Lung (tissue), 17 donors: ENCODE measurements at places on chromosomes 12 and 14. TPM values are rescaled to one million over a fixed set of nuclear protein-coding genes. Genes with fewer than 3 reads are reported as not detected.

DNA sequence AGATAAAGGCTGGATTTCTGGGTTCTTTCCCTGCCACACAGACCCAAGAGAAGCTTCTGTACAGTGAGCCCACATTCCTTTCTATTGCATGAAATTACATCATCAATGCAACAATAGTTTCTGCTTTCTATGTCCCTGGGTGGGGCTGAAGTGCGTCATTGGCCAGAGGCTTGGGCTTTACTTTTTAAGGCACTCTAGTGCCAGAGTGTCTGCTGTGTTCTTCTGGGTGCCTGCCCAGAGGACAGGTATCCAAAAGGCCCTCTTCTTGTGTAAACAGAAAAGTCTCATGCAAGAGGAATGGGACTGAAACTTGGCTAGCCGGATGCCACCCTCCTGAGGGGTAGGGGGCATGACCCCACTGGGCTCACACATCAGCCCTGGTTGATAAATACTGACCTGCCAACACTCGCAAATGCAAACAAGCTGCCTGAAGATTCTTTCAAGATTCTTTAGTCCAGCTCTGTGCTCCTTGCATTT lies 5.9 kb downstream of the KRT86 start:
- peak; percentile 30 for DNase-seq

GRCh38 chr14:76654573-76655108 lies 106.6 kb upstream of the VASH1 start:
- DNase-seq = peak; percentile 37

DNA sequence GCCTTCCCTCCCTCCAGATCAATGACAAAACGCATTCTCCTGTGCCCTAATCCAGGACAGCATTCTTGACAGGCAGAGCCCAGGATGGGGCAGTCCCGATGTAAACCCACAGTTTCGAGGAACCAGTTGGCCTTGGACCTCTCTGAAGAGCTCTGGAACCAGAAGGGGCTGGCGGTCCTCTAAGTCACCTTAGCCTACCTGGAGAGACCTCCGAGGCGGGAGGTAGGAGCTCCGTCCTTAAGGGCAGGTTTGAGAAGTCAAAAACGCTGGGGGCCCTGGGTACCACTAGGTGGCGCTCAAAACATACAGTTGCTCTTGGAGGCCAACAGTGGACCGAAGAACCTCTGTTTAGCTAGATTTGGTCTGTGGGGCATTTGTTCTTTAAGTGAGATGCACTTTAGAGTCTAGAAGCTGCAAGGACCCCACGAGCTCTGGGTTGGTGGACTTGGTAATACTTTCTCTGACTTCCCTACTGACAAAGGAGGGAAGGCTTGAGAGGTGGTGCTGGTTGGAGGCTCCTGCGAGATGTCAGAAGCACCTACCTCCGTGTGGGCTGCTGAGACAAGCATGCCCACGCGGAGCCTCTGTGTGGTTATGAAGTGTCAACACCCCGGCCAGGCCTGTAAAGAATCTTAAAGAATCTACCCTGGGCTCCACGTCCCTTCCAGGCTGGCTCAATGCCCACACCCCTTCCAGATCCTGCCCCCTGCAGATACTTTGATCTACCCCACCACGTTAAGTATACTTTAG lies 74.8 kb upstream of the CHST11 start:
- peak; percentile 79 for DNase-seq

DNA sequence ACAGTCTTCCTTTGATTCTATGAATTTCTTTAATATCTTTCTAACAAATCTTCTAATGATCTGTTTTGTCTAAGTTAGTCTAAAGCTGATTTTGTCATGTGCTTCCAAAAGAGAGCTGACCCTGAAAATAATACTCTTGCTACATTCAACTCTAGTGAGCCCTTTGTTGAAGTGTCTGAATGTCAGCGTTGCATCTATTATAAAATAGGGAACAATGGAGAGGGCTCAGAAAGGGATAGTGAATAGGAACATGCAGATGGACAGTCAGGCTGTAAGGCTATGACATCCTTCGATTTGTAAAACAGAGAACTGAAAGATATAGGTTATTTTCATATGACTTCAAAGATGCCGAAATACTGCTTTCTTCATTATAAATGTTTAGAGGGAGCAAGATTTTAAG lies 304.5 kb downstream of the GALC start:
- DNase-seq = no peak

Gene AHSA1
- total RNA-seq = 98.5 TPM

DNA sequence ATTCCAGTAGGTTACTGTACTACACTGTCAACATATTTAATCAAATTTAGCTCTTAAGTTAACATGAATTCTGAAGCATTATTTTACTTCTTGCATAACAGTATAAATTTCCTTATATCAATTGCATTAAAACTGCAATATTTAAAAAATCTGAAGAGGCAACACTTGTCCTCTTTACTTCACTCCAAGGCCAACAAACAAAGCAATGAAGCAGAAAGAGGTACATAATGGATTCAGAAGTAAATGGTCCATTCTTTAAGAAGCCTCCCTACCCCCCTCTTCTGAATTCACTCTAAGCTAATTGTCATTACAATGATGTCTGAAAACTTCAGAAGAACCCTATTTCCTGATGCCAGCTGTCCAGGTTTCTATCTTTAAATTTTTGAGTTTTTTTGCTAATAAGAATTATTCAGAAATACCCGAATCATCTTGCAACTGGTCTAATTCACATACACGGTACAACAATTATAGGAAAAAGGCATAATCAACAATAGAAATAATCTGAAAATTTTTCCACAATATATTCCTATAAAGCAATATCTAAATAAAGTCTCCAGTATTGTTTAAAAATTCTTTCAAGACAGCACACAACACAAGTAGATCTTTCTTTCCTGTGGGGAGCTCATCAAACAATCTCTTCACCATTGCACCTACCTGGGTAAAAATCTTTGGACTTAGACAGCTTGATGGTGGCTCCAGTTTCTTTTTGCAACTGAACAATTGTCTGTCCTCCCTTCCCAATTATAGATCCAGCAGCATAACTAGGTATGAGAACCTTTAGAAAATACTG lies 2.9 kb downstream of the NOVA1 start:
- no peak for DNase-seq

- DNase-seq = peak; percentile 39
These were observed 190.9 kb upstream of the RASSF8 start for GRCh38 chr12:25767606-25768005.

GRCh38 chr14:100537446-100538350 lies 49.5 kb downstream of the BEGAIN start:
- DNase-seq = no peak

Gene ACSM4
- not detected for total RNA-seq

Gene RAB3IP
- total RNA-seq = 32.0 TPM

DNA sequence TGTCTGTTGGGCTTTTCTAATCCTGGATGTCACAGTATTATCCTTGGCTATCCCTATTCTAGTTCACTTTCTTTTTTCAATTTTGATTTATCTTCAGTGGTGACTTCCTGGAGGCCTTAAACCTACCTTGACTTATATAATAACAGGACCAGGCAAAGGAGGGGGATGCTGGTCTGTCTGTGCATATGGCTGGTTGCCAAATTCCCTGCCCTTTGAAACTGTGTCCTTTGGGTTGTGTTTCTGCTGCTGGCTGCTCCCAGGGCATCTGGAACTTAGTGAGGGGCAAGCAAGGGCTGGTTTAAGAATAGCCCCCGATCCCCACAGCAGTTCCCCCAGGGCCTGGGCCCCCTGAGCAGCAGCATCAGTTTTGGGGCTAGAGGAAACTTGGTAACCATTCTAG lies 96.0 kb upstream of the MAX start:
- DNase-seq = no peak

DNA sequence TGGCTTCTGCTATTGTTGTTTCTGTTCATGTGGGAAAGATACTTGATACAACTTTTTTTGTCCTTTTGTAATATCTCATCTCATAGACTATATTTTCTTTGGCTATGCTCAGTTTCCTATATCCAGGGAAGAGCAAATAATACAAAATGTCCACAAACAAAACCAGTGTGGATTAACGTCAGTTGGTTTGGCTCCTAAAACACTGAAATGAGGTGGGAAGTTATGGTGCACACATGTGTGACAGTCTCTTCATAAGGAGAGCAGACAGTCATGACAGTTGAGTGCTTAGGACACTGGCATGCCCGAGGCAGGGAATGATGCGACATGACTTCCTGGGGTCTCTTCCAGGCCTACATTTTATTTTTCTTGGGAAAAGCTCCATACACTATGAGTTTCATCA lies 27.5 kb downstream of the RHOJ start:
- DNase-seq = peak; percentile 66

- DNase-seq = peak; percentile 54
These were observed 1.5 kb downstream of the DDHD1 start for GRCh38 chr14:53151523-53152183.
